ENCODE measurements at places on chromosomes 6 and 20. TPM values are rescaled to one million over a fixed set of nuclear protein-coding genes. Genes with fewer than 3 reads are reported as not detected.

ECHDC1 gene
- total RNA-seq: 64.0 TPM

CD93 gene
- 23.0 TPM for total RNA-seq

MOXD1 gene
- 13.3 TPM for total RNA-seq

SNAI1 gene
- total RNA-seq: 7.5 TPM

PPP1R14C gene
- 0.42 TPM for total RNA-seq

- H3K4me3 ChIP-seq: no peak overlapping the region
- H3K4me1 ChIP-seq: no peaks in the 10 kb centered on the region
- H3K27me3 ChIP-seq: no peaks in the 10 kb centered on the region
- DNase-seq: no peak
- peaks cover 35% of the 10 kb centered on the region for H3K36me3 ChIP-seq
Measured at GRCh38 chr6:170371588-170371987, 65.0 kb downstream of the FAM120B start.

- DNase-seq: no peak
- H3K27ac ChIP-seq: no peak overlapping the region
- H3K4me1 ChIP-seq: no peaks in the 10 kb centered on the region
- no peaks in the 10 kb centered on the region for H3K36me3 ChIP-seq
Measured at GRCh38 chr6:42378536-42378935, 73.2 kb downstream of the TRERF1 start.

DNA sequence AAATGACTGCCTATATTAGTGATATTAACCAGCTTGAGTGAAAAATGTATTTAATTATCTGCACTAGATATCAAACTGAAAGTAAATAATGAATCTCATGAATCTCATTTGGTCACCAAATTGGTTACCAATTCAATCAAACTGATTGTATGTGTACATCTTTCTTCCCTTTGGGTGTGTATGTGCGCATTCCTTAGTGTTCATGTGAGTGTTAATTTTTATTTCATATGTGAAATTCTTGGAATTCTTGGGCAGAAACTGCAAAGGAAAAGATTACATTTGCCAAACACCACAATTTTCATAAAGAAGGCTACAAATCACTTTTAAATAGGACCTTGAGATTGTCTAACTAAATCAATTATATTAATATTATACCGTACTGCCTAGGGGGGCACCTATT is 648.4 kb upstream of the MARCKS start:
- H3K36me3 ChIP-seq: no peaks in the 10 kb centered on the region
- no peaks in the 10 kb centered on the region for H3K4me1 ChIP-seq
- no peak overlapping the region for H3K4me3 ChIP-seq
- H3K27me3 ChIP-seq: no peaks in the 10 kb centered on the region
- no peak for DNase-seq
- no peak overlapping the region for H3K27ac ChIP-seq

DNA sequence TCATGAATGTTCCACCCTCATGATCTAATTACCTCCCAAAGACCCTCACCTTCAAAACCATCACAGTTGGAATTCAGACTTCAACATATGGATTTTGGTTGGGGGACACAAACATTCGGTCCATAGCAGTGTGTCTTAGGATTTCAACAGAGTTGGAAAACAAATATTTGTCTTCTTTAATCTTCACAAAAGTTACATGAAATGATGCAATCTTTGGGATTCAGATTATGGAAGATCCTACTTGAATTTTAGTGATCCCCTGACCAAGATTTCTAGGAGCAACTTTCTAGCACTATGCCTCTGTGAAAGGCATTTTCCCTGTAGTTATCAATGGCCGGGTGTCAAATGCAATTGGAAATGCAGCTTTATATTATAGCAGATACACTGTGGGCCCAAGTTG is 86.5 kb downstream of the TRMT11 start:
- DNase-seq: no peak
- no peaks in the 10 kb centered on the region for H3K27me3 ChIP-seq
- H3K36me3 ChIP-seq: no peaks in the 10 kb centered on the region
- H3K4me3 ChIP-seq: no peak overlapping the region
- H3K4me1 ChIP-seq: no peaks in the 10 kb centered on the region

DNA sequence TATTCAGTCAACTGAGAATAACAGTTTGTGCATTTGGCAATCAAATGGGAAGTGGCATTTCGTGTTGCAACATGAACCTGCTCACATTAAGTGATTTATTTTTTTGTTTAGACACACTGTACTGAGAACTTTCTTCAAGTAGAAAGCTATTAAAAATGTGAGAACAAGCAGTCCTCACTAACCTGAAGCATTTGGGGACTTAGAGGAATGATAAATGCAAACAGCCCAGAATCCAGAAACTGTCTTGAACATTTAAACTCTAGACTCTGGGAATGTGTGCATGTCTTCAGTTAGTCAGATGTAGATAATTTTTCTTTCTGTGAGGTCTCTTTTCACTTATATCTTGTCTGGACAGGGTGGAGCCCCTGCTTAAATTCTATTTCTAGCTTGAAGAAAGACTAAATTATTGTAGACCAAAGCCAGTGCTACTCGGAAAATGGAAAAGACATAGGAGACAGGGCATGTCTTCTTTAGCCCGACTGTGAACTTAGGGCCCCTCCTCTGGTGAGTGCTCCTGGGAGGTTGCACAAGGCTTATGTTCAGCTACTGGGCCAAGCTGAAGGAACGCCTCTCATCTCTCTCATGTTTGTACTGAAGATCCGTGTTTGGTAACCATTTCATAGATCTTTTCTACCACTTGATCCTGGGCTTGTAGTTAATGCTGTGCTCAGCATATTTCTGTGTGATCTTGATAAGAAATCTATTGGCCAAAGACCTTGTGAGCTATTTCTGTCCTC is 70.1 kb downstream of the SLX4IP start:
- no peak overlapping the region for H3K4me3 ChIP-seq
- no peaks in the 10 kb centered on the region for H3K36me3 ChIP-seq
- no peaks in the 10 kb centered on the region for H3K27me3 ChIP-seq

GRCh38 chr20:62485062-62485700 is 9.4 kb upstream of the GATA5 start:
- no peak overlapping the region for H3K27ac ChIP-seq
- H3K4me1 ChIP-seq: no peaks in the 10 kb centered on the region
- H3K36me3 ChIP-seq: no peaks in the 10 kb centered on the region
- no peak for DNase-seq
- H3K27me3 ChIP-seq: no peaks in the 10 kb centered on the region

- H3K36me3 ChIP-seq: peaks cover 7% of the 10 kb centered on the region
- H3K4me1 ChIP-seq: no peaks in the 10 kb centered on the region
- H3K27me3 ChIP-seq: no peaks in the 10 kb centered on the region
- H3K27ac ChIP-seq: no peak overlapping the region
- DNase-seq: no peak
Measured at GRCh38 chr20:10465135-10465534, 30.0 kb downstream of the SLX4IP start.

ADAM33 gene
- 322 TPM for total RNA-seq

MYH7B gene
- total RNA-seq: 3.3 TPM

DNA sequence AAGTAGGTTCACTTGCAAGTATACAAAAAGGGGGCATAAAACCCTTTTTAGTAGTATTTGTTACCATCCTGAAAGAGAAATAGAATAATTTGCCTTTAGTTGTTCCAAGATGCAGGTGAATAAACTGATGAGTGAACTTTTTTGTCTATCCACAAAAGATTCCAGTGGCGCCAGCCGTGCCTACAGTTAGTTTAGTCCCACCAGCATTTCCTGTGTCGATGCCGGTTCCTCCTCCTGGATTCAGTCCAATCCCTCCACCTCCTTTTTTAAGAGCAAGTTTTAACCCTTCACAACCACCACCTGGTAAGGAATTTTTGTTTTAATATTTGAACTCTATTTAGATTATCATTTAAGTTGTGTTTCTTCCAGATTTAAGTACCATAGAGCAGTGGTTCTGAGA is 90.9 kb downstream of the SCAF8 start:
- H3K36me3 ChIP-seq: no peaks in the 10 kb centered on the region
- H3K4me3 ChIP-seq: no peak overlapping the region
- H3K27ac ChIP-seq: no peak overlapping the region
- H3K4me1 ChIP-seq: no peaks in the 10 kb centered on the region

SEMG1 gene
- not detected for total RNA-seq

DNA sequence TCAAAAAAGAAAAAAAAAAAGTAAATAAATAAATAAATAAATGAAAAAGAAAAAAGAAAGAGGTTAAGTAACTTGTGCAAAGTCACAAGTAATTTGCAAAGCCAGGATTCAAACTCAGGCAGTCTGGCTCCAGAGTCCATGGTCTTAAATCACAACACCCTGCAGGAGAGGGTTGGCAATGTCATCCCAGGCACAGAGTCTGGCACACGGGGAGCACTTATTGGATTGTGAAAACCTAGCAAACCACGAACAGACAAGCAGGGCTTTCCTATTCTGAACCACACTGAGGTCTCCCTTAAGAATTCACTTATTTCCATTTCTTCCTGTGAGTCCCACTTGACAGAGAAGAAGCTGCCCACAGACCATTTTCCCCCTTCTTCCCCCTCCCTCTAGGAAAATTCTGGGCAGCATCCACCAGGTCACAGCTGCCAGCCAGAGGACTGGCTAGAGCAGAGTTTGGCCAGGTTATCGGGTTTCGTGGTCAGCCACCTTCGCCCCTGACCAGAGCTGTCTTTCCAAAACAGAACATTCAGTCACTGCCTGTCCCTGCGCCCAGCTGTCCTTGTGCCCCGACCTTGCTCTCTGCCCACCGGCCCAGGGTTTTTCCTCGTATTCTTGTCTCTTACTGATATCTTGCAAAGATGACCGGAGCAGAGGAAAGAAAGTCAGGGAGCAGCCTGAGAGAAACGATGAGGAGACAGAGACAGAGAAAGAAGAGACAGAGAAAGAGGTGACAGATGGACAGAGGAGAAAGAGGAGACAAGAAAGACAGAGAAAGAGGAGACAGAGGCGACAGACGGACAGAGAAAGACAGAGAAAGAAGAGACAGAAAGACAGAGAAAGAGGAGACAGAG is 106.4 kb upstream of the PTPN1 start:
- H3K4me1 ChIP-seq: peaks cover 38% of the 10 kb centered on the region
- H3K27me3 ChIP-seq: no peaks in the 10 kb centered on the region
- no peaks in the 10 kb centered on the region for H3K36me3 ChIP-seq
- H3K4me3 ChIP-seq: no peak overlapping the region
- peak overlapping the region; percentile 59 for H3K27ac ChIP-seq

RNF39 gene
- not detected for total RNA-seq

GRCh38 chr6:156984178-156984738 is 207.1 kb downstream of the ARID1B start:
- H3K27me3 ChIP-seq: no peaks in the 10 kb centered on the region
- no peak overlapping the region for H3K27ac ChIP-seq
- no peaks in the 10 kb centered on the region for H3K36me3 ChIP-seq
- no peak overlapping the region for H3K4me3 ChIP-seq

DNA sequence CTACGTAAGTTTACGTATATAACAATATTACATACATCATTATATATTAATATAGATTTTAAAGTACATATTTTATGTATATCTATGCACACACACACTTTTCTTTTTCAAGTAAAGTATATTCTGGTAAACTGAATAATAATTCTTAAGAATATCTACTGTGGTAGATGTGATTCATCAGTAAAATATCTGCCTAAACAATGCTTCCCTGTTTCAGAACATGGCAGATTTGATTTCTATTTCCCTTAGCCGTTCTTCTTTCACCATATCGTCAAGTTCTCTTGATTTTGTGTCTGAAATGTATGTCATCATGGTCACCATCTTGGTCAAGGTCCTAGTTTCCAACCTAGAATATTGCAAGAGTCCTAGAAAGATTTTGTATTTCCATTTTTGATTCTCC is 195.6 kb downstream of the HDGFL1 start:
- H3K4me1 ChIP-seq: no peaks in the 10 kb centered on the region
- DNase-seq: no peak
- H3K27ac ChIP-seq: no peak overlapping the region
- H3K36me3 ChIP-seq: no peaks in the 10 kb centered on the region
- no peaks in the 10 kb centered on the region for H3K27me3 ChIP-seq

DNA sequence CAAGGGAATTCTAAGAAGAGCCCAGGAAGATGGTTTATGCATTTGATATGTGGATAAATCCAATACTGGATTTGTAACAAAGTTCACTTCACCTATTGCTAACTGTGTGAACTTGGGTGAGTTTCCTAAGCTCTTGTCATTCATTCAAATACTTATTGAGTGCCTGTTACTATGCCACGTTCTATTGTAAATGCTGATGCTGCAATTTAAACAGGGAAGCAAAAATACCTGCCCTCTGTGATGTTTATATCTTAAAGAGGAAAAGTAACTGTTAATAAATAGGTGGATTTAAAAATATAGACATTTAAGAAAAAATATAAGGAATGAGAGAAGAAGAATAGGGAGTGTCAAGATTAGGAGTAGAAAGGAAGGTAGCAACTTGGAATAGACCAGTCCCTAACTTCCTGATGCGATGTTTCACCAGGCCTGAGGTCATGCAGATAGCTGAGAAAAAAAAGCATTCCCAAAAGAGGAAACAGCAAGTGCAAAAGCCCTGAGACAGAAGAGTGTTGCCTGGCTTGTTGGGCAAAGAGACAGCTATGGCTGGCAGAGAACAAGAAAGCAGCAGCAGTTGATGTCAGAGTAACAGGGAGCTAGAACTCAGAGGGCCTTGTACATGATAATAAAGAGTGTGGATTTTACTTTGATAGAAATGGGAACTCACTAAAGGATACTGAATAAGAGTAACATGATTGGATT is 54.3 kb upstream of the TCF21 start:
- no peak overlapping the region for H3K27ac ChIP-seq
- no peak for DNase-seq
- H3K36me3 ChIP-seq: no peaks in the 10 kb centered on the region
- no peaks in the 10 kb centered on the region for H3K27me3 ChIP-seq

CCN5 gene
- total RNA-seq: 84.0 TPM

- H3K4me1 ChIP-seq: peaks cover 5% of the 10 kb centered on the region
- H3K27me3 ChIP-seq: no peaks in the 10 kb centered on the region
- no peak overlapping the region for H3K4me3 ChIP-seq
- DNase-seq: no peak
Measured at GRCh38 chr6:14841901-14842421, 403.9 kb upstream of the JARID2 start.

DNA sequence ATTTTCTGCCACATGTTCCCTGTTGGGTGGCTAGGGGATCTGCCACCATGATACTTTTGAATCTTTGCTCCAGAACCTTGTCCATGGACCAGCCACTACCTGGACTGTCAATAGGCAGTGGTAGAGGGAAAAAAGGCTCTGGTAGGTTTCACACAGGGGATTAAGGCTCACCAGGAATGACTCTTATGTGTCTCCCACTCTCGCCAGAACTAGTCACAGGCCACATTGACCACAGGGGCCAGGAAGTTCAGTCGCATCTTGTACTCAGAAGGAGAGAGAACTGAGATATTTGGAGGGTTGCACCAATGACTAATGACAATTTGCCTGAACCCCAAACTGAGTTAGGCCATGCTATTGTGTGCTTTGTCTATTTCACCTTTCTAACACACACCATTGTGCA is 23.6 kb upstream of the APCDD1L start:
- H3K4me1 ChIP-seq: no peaks in the 10 kb centered on the region
- H3K4me3 ChIP-seq: no peak overlapping the region
- H3K27me3 ChIP-seq: no peaks in the 10 kb centered on the region
- no peaks in the 10 kb centered on the region for H3K36me3 ChIP-seq
- DNase-seq: no peak

BMP7 gene
- 14.2 TPM for total RNA-seq

OPRL1 gene
- 0.21 TPM for total RNA-seq

LSM14B gene
- total RNA-seq: 27.8 TPM

GRCh38 chr6:32371229-32371628 is 474 bp downstream of the TSBP1 start:
- peaks cover 10% of the 10 kb centered on the region for H3K36me3 ChIP-seq
- no peak overlapping the region for H3K4me3 ChIP-seq
- H3K4me1 ChIP-seq: no peaks in the 10 kb centered on the region
- no peak overlapping the region for H3K27ac ChIP-seq

- no peak for DNase-seq
- H3K27me3 ChIP-seq: no peaks in the 10 kb centered on the region
- H3K36me3 ChIP-seq: no peaks in the 10 kb centered on the region
- H3K4me3 ChIP-seq: no peak overlapping the region
- no peak overlapping the region for H3K27ac ChIP-seq
Measured at GRCh38 chr6:8825726-8826125, 390.4 kb upstream of the SLC35B3 start.
